ENCODE measurements at places on chromosomes 5 and 9. TPM values are rescaled to one million over a fixed set of nuclear protein-coding genes. Genes with fewer than 3 reads are reported as not detected.

The SWI5 gene
- 20.5 TPM for total RNA-seq

GRCh38 chr5:177489119-177489716 lies 8.2 kb downstream of the PDLIM7 start:
- peak overlapping the region; percentile 98 for H3K27ac ChIP-seq
- H3K36me3 ChIP-seq = no peaks in the 10 kb centered on the region
- no peak for DNase-seq

DNA sequence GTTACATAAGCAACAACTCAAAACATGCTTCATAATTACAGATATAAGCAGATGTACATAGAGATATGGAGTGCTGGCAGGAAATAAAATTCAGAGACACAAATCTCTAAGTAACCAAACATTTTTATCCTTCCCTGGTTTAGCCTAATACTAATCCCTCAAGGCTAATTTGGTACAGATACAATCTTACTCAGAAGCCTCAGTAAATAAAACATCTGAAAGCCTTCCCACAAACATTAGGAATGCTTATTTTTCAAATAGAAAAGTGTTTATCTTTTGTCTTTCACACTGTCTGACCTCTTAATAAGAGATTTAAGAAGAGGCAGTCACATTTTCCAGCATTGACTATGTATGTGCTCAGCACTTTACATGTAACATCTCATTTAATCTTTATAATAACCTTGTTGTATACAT lies 399.4 kb downstream of the ARRDC3 start:
- no peak overlapping the region for H3K4me3 ChIP-seq
- no peaks in the 10 kb centered on the region for H3K36me3 ChIP-seq
- peaks cover 3% of the 10 kb centered on the region for H3K4me1 ChIP-seq
- DNase-seq = no peak
- no peak overlapping the region for H3K27ac ChIP-seq

- no peak for DNase-seq
- no peak overlapping the region for H3K27ac ChIP-seq
- H3K27me3 ChIP-seq = no peaks in the 10 kb centered on the region
- no peaks in the 10 kb centered on the region for H3K36me3 ChIP-seq
- no peaks in the 10 kb centered on the region for H3K4me1 ChIP-seq
These were observed 93.6 kb downstream of the COL23A1 start for GRCh38 chr5:178496642-178497041.

GRCh38 chr5:153865016-153865415 lies 173.7 kb downstream of the FAM114A2 start:
- no peaks in the 10 kb centered on the region for H3K27me3 ChIP-seq
- DNase-seq = no peak
- no peak overlapping the region for H3K27ac ChIP-seq
- no peak overlapping the region for H3K4me3 ChIP-seq
- H3K4me1 ChIP-seq = no peaks in the 10 kb centered on the region
- no peaks in the 10 kb centered on the region for H3K36me3 ChIP-seq

DNA sequence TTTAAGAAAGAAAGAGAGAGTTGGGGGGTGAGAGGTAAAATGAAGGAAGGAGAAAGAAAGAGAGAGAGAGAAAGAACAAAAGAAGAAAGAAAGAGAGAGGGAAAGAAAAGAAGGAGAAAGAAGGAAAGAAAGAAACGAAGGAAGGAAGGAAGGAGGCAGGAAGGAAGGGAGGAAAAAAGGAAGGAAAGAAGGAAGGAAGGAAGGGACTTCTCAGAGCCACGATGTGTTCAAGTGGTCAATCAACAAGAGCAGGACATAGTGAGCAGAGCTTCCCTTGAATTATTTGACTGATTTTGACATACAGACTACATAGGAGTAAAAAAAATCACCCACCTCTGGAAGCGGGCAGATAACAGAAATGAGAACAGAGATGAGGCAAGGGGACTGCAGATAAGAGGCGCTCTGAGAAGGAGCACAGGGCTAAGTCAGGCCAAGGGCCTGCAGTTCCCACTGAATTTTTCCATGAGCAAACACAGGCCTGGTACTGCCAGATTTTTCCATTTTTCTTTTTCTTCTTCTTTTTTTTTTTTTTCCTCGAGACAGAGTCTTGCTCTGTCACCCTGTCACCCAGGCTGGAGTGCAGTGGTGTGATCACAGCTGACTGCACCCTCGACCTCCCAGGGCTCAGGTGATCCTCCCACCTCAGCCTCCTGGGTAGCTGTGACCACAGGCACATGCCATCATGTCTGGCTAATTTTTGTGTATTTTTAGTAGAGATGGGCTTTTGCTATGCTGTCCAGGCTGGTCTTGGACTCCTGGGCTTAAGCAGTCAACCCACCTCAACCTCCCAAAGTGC lies 77.7 kb upstream of the IL17B start:
- no peak for DNase-seq
- no peak overlapping the region for H3K4me3 ChIP-seq
- peak overlapping the region; percentile 85 for H3K27ac ChIP-seq
- no peaks in the 10 kb centered on the region for H3K27me3 ChIP-seq
